Activated T-helper 9 cell treated with anti-CD3 and anti-CD28 coated beads, Interleukin-2, amount 50 U/mL, for 16 hours (primary cell): ENCODE measurements at places on chromosomes 2 and 18.

DNA sequence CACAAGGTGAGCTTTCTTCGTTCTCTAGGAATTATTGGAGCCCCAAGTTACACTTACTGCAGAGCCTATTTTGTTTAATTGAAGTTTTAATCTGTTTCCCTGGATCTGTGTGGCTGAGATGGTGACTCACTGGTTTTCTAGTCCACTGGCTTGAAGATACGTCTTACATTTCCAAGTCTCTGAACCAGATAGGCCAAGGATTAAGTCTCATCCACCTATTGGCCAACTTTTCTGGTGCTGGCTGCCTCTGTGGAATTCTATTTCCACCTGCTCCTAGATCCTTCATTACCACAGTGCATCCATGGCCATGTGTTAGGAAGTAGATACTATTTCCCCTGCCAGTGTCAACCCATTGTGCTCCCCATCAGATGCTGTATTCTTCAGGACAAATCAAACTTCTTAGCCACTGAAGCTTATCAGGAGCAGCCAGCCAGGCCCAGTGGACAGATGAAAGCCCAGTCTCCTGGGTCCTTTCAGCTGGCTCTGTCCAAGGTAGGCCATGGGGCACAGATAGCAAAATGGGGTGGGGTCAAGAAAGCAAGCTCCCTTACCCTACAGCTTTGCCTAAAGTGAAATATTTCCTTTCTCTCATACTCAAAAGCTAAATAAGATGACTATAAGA, 198.8 kb upstream of the TCF4 start:
- DNase-seq, result no peak

DNA sequence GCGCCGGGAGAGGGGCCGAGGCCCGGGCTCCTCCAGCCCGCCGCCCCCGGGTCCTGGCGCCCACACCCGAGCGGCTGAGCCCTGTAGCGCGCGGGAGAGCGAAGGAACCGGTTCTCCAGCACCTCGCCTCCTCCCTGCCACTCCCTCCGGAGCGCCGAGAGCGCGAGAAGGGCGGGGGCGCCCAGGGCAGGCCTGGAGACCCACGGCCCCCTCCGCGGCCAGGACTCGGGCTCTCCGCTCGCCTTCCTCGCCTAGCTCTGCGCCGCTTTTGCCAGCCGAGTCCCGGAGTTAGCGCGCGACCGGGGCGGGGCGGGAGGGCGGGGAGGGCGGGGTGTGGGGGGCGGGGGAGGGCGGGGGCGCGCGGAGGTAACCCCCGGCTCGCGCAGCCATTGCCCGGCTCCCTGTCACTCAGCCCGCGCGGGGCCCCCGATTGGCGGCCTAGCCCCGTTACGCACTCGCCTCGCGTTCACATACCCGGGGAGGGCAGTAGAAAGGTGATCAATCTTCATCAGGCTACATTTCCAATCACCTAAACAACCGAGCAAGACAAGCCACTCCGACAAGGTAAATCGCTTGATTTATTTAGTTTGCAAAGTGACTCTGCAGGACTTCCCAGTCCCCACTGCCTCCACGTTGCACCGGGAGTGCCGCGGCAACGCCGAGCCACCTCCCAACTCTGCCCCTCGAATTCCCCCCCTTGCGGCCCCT, at the start of gene OTX1:
TSS of gene OTX1 (plus strand) at position 497 of the 708 bp plus-strand sequence. CDS start 2,161 bp downstream, outside the sequence.
- DNase-seq, result no peak

DNA sequence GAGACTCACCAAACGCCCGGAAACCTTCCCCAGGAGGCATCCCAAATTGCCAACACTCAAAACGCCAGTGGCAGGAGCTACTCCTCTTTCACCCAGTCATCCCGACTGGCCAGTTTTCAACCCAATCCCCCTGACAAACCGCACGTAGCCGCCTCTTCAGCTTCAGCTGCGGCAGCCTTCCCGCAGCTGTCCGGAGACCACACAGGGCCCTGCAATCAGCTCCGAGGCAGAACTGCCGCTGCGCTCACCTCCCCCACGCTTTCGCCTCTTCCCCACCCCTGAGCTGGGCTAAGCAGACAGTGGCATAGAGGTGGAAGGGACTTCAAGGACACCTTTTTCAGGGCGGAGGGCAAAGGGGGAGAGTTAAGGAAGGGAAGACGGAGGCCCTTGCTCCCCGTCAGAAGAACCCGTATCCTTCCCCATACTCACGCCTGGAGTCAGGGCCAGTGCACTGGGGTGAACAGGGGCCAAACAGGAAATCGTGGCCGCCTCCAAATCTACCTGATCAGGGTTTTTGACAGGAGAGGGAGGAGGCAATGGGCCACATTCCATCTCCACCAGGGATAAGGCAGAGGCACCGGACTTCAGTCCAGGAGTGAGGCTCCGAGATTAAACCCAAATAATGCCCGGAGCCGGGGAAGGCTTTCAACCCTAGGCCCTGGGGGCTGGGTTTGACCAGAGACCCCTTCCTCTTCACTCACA, 16.9 kb downstream of the CYP26B1 start:
- DNase-seq, result no peak

- no peak for DNase-seq
Measured at GRCh38 chr2:128599700-128600099, 281.0 kb upstream of the HS6ST1 start.

- no peak for DNase-seq
Measured at GRCh38 chr2:3290655-3291054, 87.0 kb downstream of the EIPR1 start.

DNA sequence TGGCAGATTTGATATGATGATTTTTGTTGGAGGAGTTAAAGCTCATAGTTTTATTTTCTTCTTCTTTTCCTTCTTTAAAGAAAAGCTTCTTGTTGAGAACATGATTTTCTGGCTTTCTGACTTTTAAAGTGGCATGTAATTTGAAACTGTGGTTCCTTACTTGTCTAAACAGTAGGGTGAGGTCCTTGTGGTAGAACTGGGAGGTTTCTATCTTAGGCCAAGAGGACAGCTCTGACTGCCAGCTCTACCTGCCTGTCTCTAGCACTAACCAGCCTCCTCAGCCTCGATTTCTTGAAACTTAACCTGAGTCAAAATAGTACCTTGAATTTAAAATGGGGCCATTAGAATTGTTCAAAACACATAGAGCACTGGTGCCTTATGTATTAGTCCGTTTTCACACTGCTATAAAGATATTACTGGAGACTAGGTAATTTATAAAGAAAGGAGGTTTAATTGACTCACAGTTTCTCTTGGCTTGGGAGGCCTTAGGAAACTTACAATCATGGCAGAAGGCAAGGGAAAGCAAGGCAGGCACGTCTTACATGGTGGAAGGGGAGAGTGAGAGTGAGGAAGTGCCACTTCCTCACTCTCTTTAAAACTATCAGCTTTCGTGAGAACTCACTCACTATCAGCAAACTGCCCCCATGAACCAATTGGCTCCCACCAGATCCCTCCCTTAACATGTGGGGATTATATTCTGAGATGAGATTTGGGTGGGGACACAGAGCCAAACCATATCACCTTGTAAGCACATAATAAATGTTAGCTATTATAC, 119.0 kb downstream of the CERS6 start:
- DNase-seq, result no peak

DNA sequence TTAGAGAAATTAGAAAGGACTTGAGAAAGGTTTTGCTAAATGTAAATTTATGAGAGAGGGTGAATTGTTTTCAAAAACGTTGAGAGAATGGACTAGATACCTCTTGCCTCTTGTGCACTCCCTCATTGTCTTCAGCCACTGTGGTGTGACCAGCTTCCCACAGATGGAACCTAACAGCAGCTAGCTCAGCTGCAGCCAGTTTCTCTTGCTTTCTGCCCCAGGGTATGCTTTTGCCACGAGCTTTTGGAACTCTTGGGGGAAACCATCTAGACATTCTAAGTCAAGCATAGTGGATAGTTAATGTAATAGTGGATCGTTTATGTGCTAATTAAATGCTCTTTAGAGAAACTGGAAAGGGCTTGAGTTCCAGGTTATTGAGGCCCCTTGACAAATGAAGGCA, 288.2 kb downstream of the CTNNA2 start:
- DNase-seq, result no peak

GRCh38 chr2:181354626-181355025, 102.6 kb upstream of the ITGA4 start:
- no peak for DNase-seq

GRCh38 chr2:112996635-112997034, 8.6 kb upstream of the IL36A start:
- DNase-seq, result peak; percentile 34

DNA sequence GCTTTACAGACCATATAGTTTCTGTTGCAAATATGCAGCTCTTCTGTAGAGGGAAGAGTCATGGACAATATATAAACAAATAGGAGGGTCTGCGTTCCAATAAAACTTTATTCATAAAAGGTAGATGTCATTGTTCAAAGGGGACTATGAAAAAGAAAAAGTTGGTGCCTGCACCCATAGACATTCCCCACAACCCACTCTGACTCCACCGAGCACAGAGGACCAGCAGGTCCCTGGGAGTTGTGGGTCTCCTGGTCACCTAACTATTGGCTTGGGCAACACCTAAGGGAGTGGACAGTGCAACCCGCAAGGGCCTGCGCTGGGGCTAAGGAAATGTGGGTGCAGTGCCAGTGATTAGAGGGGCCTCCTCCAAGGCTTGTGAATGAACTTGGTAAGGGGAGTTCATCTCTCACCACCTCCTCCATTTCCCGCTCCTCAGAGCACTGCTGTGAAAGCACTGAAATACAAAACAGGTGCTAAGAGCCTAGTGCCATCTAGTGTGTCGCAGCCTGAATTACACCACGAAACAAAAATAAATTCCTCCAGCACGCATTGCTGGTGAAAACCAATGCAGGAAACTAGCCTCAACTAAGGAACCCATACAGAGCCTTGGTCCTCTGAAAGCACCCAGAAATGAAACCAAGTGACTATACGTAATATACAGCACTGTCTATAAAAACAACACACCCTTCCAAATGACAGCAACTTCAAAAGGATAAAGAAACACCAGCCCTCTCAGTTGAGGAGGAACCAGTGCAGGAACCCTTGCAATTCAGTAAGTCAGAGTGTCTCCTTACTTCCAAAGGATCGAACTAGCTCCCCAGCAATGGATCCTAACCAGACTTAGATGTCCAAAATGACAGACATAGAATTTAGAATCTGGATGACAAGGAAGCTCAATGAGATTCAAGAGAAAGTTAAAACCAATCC, 166.6 kb downstream of the RNF144A start:
- DNase-seq, result no peak

- no peak for DNase-seq
Measured at GRCh38 chr18:8656232-8656631, 47.0 kb downstream of the RAB12 start.

DNA sequence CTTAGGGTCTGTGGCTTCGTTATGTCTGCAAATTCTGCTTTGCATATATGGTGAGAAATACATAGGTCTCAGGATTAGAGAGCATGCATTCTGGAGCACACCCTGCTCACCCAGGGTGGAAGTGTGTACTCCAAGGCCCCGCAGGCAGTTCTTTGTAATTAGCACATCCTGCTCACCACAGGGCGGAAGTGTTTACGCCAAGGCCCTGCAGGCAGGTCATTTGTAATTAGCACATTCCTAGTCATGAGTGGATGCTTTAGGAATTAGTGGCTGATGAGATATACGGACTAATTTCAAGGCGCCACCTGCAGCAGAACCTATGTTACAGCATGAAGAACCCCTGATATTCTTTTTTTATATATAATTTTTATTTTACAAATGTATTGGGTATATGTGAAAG, 4.2 kb downstream of the ALLC start:
- DNase-seq, result no peak

DNA sequence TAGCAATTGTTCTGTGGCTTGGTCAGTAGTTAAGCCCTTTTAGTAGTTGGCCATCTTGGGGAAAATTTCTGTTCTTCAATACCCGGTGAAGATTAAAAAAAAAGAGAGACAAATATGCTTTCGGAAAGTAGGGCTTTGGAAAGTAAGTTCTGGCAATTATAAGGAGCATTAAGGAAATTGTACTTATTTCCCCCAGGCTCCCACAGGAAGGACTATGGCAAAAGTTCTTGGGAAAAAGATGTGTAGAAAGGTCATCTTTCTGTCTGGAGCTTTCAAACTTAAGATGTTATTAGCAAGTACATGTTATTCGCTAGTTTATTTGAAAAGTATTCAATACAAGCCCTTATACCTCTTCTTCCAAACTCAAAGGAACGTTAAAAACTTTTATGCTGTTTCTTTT, 144.5 kb downstream of the MTX2 start:
- no peak for DNase-seq

DNA sequence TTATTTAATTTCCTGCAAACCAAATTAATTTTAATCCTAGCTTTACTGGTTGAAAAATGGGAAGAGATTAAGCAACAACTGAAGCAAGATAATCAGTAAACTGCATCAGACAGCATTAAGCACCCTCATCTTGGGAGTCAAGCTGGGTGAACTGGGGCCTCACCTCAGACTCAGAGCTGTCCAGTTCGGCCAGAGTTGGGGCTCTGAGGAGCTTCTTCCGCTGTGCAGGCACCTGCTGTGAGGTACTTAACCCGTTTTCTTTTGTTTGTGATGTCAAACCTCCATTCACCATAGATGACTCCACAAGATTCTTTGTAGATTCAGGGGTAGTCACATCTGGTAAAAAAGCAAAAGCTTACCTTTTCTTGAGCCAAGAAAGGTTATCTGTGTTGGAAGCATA, 71.8 kb downstream of the PRELID3A start:
- DNase-seq, result no peak

- DNase-seq, result no peak
Measured at GRCh38 chr18:3790703-3791102, 340.7 kb downstream of the TGIF1 start.

DNA sequence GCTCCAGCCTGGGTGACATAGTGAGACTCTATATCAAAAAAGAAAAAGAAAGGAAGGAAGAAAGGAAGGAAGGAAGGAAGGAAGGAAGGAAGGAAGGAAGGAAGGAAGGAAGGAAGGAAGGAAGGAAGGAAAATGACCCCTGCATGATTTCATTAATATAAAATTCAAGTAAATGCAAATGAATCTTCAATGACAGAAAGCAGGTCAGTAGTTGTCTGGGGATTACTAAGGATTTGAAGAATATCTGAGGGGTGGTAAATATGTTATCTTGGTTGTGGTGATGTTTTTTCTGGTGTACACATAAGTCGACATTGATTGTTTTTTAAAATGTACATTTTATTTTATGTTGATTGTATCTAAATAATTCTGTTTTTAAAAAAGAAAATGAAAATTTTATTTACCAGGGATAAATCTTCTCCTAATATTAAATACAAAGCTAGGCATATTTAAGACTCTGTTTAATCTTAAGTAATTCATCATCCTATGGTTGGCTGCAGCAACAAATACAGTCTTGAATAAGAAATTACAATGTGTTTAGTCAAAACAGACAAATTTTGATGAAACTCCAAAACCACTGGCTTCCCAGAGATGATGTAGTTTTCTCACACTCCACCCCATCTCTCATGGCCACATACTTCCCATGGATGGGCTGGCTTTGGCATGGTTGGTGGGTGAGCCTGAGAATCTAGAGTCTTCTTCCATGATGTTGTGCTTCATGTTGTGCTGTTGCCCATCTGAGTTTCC, 314.7 kb upstream of the REG3G start:
- no peak for DNase-seq

DNA sequence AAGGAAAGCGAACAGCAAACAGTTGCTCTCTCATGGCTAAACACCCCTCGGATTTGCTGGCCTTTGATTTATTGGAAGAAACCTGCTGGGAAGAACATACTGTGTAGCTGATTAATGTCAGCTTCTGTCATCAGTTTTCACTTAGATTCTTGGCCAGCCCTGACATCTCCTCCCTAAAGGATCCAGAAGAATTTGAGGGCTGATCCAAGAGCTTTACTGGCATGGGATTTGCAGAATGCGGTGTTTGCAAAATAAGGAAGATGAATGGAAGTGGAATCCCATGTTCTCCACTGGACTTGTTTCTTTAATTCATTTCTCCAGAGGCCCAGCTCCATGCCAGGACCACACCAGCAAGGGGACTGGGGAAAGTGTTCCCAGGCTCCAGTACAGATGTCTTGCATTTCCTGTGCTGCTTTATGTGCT, 80.5 kb downstream of the RDH14 start:
- DNase-seq, result no peak

GRCh38 chr18:63700501-63700900, 2.3 kb upstream of the SERPINB11 start:
- DNase-seq, result no peak
